Activated CD4-positive, alpha-beta T cell treated with anti-CD3 and anti-CD28 coated beads, Interleukin-2, amount 10 ng/mL, durations not matched to agents 24 days and 14 days (primary cell): ENCODE measurements at places on chromosomes 2 and 18.
A peak's percentile ranks its signal among the peaks of the same experiment; 100 is the strongest.

DNA sequence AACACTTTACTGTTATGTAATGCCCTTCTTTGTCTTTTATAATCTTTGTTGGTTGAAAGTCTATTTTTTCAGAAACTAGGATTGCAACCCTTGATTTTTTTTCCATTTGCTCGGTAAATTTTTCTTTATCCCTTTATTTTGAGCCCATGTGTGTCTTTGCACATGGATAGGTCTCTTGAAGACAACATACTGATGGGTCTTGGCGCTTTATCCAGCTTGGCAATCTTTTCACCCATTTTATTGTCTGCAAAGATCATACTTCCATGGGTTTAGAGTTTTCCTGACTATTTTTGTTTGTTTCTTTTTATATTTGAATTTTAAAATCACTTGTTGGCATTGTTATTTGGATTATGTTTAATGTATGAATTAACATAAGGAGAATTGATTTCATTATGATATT, 27.0 kb downstream of the ACOXL start:
- H3K27ac ChIP-seq, result no peak overlapping the region
- peaks cover 63% of the 10 kb centered on the region for H3K27me3 ChIP-seq
- H3K4me1 ChIP-seq, result no peaks in the 10 kb centered on the region
- no peak overlapping the region for H3K4me3 ChIP-seq
- no peaks in the 10 kb centered on the region for H3K36me3 ChIP-seq

DNA sequence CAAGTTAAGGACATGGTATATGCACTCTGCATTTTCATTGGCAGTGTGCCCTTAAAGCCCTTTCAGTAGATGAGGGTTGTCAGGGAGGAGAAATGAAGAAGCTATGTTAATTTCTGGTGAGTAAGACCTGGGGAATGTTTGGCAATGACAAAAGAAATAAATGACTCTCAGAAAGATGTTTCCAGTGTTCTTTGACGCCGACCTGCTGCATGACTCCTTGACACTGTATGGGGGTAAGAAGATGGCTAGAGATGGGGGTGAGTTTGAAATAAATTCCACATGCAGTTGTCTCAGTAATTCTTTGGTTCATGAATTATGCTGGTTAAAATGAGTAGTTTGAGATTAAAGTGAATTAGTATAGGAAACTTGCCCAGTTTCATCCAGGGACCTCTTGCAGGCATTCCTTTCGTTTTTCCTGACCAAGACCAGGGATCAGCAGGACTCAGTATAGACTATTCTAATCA, 5.9 kb downstream of the CCDC121 start:
- DNase-seq, result no peak
- H3K4me3 ChIP-seq, result no peak overlapping the region
- no peak overlapping the region for H3K27ac ChIP-seq
- peaks cover 43% of the 10 kb centered on the region for H3K36me3 ChIP-seq
- no peaks in the 10 kb centered on the region for H3K27me3 ChIP-seq

DNA sequence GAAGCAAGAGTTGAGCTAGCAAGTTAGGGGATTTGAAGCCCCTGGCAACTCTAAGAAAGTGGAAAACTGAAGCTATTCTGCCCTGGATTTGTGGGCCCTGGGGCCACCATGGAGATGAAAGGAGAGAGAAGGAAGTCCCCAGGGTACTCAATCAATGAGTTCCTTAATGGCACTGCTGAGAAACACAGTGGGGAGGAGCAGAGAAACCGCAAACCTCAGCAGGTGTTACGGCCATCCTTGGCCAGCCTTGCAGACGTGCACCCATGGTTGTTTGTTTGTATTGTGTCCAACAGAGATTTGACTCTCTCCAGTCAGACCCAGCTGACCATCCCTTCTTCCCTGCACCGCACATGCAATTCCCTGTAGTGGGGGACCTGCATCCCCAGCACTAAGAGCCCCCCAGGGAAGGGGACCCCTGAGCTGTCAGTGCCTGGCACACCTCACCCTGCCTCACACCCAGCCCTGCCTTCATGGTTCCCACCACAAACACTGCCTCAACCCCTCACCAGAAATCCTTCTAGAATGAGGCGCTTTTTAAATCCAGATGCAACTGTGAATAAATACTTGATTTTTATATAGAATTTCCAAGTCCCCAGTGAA, 255.3 kb downstream of the SH3BP4 start:
- no peak for DNase-seq
- no peak overlapping the region for H3K27ac ChIP-seq
- H3K27me3 ChIP-seq, result no peaks in the 10 kb centered on the region
- no peaks in the 10 kb centered on the region for H3K36me3 ChIP-seq
- no peak overlapping the region for H3K4me3 ChIP-seq

DNA sequence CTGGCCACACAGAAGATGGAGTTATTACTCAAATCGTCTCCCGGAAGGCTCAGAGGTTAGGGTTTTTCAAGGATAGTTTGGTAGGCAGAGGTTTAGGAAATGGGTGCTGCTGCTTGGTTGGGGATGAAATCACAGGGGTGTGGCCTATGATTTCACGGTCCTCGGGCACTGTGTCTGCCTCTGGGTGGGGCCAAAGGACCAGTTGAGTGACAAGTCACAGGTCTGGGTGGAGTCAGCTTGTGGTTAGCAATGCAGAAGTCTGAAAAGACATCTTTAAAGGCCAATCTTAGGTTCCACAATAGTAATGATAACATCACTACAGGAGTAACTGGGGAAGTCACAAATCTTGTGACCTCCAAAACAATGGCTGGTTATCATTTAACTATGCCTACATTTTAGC, 387.8 kb downstream of the ZNF521 start:
- no peaks in the 10 kb centered on the region for H3K4me1 ChIP-seq
- no peak overlapping the region for H3K4me3 ChIP-seq
- DNase-seq, result no peak
- no peak overlapping the region for H3K27ac ChIP-seq

GRCh38 chr2:127649100-127649611, 3.2 kb downstream of the GPR17 start:
- H3K4me1 ChIP-seq, result peaks cover 7% of the 10 kb centered on the region
- no peak for DNase-seq
- H3K27me3 ChIP-seq, result no peaks in the 10 kb centered on the region
- H3K36me3 ChIP-seq, result no peaks in the 10 kb centered on the region
- no peak overlapping the region for H3K4me3 ChIP-seq

- no peak within 1 kb of the TSS for H3K27ac ChIP-seq
- no peaks in the 10 kb centered on the region for H3K36me3 ChIP-seq
- peaks cover 7% of the 10 kb centered on the region for H3K4me1 ChIP-seq
- H3K27me3 ChIP-seq, result peaks cover 60% of the 10 kb centered on the region
- DNase-seq, result peak; percentile 56
These were observed at the start of gene ERBB4 for GRCh38 chr2:212538305-212539071. TSS of gene ERBB4 (minus strand) at chr2:212538802. CDS start at chr2:212538530, 272 bp downstream.

DNA sequence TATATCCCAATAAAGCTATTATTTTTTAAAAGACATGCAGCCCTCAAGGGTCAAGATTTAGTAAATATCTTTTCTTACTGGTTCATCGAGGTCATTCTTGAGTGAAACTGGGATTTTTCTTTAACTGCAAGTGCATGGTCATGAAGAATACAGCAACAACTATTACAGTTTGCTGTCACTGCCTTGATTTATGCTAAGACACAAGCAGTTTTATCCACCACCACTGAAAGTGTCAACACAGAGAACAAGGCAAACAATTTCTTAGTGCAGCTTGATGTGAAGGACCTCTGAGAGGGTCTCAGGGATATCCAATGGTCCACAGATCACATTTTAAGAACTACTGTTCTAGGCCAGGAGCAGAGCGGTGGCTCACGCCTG, 12.1 kb downstream of the SP3 start:
- H3K4me1 ChIP-seq, result peaks cover 51% of the 10 kb centered on the region
- H3K27ac ChIP-seq, result no peak overlapping the region
- H3K27me3 ChIP-seq, result no peaks in the 10 kb centered on the region
- H3K4me3 ChIP-seq, result no peak overlapping the region

GRCh38 chr18:76212960-76213359, 282.1 kb downstream of the ZNF516 start:
- no peaks in the 10 kb centered on the region for H3K36me3 ChIP-seq
- DNase-seq, result no peak
- H3K4me3 ChIP-seq, result no peak overlapping the region
- H3K27me3 ChIP-seq, result peaks cover 2% of the 10 kb centered on the region
- H3K27ac ChIP-seq, result no peak overlapping the region

GRCh38 chr18:24277516-24278195, 120.0 kb downstream of the OSBPL1A start:
- H3K36me3 ChIP-seq, result no peaks in the 10 kb centered on the region
- no peak overlapping the region for H3K4me3 ChIP-seq
- H3K27ac ChIP-seq, result no peak overlapping the region
- peaks cover 20% of the 10 kb centered on the region for H3K27me3 ChIP-seq
- no peaks in the 10 kb centered on the region for H3K4me1 ChIP-seq

GRCh38 chr18:13551841-13552733, 174.3 kb downstream of the FAM210A start:
- no peak for DNase-seq
- no peaks in the 10 kb centered on the region for H3K27me3 ChIP-seq
- peaks cover 7% of the 10 kb centered on the region for H3K4me1 ChIP-seq
- peaks cover 8% of the 10 kb centered on the region for H3K36me3 ChIP-seq
- H3K27ac ChIP-seq, result no peak overlapping the region

DNA sequence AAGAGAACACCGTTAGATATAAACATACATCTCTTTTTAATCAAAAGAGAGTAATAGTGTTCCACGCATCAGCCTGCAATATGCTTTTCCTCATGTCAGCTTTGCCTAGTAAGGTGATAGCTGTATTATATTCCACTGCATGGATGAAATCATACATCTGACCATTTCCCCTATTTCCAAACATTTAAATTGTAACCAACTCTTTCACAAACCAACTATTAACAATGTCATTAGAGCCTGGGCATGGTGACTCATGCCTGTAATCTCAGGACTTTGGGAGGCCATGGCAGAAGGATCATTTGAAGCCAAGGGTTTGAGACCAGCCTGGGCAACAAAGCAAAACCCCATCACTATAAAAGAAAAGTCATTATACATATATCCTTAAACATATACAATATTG, 284.8 kb downstream of the BCL11A start:
- no peaks in the 10 kb centered on the region for H3K36me3 ChIP-seq
- H3K27me3 ChIP-seq, result no peaks in the 10 kb centered on the region
- no peaks in the 10 kb centered on the region for H3K4me1 ChIP-seq
- H3K27ac ChIP-seq, result no peak overlapping the region
- DNase-seq, result no peak

DNA sequence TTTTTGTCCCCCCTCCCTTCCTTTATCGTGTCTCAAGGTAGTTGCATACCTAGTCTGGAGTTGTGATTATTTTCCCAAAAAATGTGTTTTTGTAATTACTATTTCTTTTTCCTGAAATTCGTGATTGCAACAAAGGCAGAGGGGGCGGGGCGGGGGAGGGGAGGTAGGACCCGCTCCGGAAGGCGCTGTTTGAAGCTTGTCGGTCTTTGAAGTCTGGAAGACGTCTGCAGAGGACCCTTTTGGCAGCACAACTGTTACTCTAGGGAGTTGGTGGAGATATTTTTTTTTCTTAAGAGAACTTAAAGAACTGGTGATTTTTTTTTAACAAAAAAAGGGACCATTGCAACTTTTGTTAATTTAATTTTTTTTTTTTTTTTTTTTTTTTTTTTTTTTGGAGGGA, 2.1 kb downstream of the SOX11 start:
- DNase-seq, result no peak
- H3K4me1 ChIP-seq, result no peaks in the 10 kb centered on the region
- H3K27ac ChIP-seq, result no peak overlapping the region

DNA sequence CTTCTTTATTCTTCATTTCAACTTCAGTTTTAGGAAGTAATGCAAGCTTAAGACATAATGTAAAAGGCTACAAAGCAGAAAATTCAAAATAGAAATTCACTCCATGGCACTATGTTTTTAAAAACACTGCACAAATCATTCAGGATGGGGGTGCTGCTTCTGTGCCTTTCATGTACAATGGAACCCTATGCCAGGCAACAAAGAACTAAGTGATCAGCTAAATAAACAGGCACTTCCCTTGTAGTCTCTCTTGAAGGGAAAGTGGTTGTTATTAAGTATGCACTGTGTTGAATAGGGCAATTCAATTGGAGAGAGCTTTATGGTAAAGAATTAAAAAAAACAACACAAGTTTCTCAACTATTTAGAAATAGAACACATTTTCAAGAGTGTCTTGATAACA, 10.9 kb upstream of the ERBB4 start:
- H3K4me3 ChIP-seq, result no peak overlapping the region
- H3K36me3 ChIP-seq, result no peaks in the 10 kb centered on the region
- no peak for DNase-seq
- no peaks in the 10 kb centered on the region for H3K4me1 ChIP-seq
- H3K27me3 ChIP-seq, result no peaks in the 10 kb centered on the region

DNA sequence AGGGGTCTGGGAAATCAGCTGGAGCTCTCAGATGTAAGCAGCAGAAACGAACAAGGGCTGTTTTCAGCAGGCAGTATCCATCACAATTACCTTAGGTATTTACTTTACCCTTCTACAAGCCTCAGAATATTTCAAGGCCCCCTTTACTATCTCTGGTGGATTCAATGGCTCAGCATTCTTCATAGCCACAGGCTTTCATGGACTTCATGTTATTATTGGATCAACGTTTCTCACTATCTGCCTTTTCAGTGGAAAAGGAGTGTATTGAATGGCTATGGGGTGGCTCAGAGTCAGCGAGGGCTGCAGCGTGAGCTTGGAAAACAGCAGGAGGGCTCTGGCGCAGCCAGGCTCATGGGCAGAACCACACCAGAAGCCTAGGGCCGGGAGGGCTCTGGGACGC, 16.6 kb upstream of the CHRNA1 start:
- H3K4me1 ChIP-seq, result peaks cover 44% of the 10 kb centered on the region
- H3K36me3 ChIP-seq, result no peaks in the 10 kb centered on the region
- DNase-seq, result no peak
- no peaks in the 10 kb centered on the region for H3K27me3 ChIP-seq
- H3K4me3 ChIP-seq, result no peak overlapping the region

DNA sequence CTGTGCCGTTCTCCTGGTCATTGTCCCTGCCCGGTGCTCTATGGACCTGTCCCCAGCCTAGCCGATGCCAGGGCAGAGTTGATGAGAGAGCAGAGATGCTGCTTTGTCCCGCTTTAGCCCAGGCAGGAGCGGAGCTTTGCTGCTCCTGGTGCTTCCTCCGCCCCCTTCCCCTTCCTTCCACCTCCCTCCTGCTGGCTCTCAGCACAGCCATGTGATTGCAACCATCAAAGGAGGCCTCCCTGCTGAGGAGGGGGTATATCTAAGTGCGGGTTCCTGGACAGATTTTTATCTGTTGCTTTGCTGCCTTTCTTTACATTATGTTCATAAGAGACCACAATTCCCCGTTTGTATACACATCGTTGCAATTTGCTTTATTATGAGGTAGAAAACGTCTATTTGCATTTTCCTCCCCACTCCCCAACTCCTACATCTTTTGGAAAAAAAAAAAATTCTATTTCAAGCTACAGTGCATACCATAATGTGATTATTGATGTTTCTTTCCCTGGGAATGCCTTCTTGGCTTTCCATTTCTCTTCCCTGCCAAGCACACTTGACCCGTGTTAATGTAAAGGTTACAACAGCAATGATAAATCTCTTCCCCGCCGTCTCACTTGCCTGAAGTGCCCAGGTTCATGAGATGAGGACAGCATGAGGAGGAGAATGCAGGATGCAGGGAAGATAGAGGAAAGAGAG, 25.4 kb downstream of the ALPK2 start:
- H3K4me1 ChIP-seq, result peaks cover 21% of the 10 kb centered on the region
- DNase-seq, result no peak
- no peak overlapping the region for H3K4me3 ChIP-seq
- H3K27me3 ChIP-seq, result no peaks in the 10 kb centered on the region

GRCh38 chr2:168037778-168038177, 209.6 kb downstream of the STK39 start:
- no peaks in the 10 kb centered on the region for H3K27me3 ChIP-seq
- H3K27ac ChIP-seq, result no peak overlapping the region
- no peak for DNase-seq
- H3K4me3 ChIP-seq, result no peak overlapping the region
- H3K36me3 ChIP-seq, result peaks cover 16% of the 10 kb centered on the region
- peaks cover 4% of the 10 kb centered on the region for H3K4me1 ChIP-seq
